Motor neuron (in vitro differentiated cells): ENCODE measurements at places on chromosomes 4 and X. TPM values are rescaled to one million over a fixed set of nuclear protein-coding genes. Genes with fewer than 3 reads are reported as not detected.

DNA sequence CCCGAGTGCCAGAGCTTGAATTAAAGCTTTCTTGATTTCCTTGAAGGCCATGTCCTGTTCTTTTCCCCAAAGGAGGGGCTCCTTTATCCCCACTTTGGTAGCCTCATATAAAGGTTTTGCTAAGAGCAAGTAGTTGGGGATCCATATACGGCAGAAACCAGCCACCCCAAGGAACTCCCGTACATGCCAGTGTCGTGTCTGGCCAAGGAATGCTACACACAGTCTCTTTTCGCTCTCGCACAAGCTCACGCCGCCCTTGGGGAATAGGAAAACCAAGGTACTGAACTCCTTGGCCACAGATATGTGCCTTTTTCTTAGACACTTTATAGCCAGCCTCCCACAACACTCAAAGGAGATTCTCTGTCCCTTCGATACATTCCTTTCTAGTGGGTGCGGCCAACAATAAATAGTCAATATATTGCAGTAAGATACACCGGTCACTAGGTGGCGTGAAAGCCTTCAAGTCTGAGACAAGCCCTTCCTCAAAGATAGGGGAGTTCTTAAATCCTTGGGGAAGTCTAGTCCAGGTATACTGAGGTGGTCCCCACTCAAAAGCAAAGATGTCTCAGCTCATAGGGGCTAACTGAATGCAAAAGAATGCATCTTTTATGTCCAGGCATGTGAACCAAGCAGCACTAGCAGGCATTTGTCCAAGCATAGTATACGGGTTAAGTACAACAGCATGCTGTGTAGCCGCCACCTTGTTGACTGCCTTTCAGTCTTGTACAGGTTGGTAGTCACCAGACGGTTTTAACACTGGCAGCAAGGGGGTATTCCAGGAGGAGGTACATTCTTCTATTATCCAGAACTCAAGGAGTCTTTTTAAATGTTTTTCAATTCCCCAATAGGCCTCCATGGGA lies 57.8 kb upstream of the XAGE1B start:
- peak; percentile 44 for ATAC-seq

GRCh38 chr4:106160560-106160959 lies 155.4 kb downstream of the TBCK start:
- ATAC-seq = no peak

Gene AMBN
- total RNA-seq = 0.18 and 0.27 TPM in 2 replicates

DNA sequence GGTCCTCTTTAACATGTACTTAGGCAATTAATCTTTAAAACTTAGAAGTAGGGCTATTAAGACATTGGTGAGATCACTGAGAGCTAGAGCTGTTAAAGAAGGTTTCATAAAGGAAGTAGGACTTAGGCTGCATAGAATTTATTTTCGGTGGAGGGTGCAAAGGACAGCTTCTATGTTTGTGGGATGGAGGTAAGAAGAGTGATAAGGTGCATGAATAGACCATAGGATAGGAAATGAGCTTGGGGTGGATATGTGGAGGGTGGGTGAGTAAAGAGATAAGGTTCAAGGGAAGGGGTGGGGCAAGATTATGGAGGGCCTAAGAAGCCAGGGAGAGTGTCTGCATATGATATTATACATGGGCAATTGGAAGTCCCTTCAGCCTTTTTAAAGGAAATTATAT lies 15.9 kb downstream of the RTL9 start:
- ATAC-seq = no peak

DNA sequence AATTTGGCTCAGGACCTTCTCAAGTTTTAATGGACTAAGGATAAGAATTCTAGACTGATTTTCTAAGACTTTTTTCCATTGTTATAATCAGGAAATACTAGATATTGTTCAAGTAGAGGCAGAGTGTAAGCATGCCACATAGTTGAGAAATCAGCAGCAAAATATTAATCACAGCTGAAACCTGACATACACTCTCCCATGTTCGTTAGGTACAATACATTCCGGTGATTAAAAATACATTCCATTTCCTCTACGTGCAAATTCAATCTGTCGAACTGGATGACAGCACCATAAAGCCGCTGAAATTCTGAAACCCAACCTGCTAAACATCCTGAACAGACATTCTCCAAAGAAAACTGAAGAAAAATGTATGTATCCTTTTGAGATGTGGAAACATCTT lies 587.6 kb upstream of the DIPK2B start:
- ATAC-seq = no peak

GRCh38 chr4:141587897-141588296 lies 48.5 kb upstream of the IL15 start:
- ATAC-seq = no peak

GRCh38 chr4:176270669-176271068 lies 1.6 kb upstream of the ASB5 start:
- ATAC-seq = peak; percentile 81

- ATAC-seq = no peak
Measured at GRCh38 chr4:5788144-5788543, 77.1 kb downstream of the EVC start.

DNA sequence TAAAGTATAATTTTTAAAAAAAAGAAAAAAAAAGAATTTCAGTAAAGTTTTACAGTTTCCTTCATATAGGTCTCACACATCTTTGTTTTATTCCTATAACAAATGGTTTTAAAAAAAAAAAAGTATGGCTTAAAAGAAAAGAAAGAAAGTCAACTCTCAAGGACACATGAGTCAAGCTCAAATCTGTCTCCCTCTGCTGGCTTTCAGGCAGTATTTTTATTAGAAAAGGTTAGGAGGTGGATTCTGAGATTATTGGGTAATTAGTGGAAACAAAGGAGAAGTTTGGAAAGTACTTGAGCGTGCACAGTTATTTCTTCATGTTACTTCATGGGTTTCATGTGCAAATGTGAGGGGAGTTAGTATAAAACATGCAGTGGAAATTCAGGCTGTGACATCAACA lies 36.6 kb upstream of the BTC start:
- ATAC-seq = no peak

DNA sequence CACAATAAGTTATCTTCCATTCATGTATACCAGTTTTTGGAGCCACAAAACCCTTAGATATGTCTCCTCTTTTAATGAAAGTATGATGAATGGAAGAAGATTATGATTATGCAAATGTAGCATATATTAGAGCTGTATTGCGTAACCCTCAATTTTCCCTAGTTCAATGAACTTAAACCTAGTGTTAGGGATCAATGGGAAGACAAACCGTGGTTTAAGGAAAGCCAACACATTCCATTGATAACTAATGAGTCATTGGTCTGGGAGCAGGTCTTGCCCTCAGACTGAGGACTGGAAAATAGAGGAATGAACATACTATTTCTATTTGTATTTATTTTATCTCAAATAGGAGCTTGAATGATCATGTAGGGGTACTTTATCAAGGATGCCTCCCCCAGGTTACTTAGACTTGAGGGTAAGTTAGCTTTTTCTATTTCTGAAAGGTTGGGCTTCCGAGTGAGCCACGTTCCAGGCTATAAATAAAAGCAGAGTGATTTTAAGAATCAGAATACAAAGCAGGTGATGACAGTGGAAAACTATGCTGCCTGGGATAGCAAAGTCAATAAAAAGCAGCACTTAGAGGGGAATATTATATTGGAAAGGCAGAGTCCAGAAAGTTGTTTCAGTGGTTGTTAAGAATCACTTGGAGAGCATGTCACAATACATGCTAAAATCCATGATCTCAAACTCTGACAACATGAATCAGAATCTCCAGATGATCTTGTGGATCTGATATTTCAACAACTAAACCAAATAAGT lies 356.0 kb downstream of the ADAM29 start:
- no peak for ATAC-seq

GRCh38 chrX:97849951-97850350 lies 966.2 kb downstream of the RPA4 start:
- no peak for ATAC-seq

DNA sequence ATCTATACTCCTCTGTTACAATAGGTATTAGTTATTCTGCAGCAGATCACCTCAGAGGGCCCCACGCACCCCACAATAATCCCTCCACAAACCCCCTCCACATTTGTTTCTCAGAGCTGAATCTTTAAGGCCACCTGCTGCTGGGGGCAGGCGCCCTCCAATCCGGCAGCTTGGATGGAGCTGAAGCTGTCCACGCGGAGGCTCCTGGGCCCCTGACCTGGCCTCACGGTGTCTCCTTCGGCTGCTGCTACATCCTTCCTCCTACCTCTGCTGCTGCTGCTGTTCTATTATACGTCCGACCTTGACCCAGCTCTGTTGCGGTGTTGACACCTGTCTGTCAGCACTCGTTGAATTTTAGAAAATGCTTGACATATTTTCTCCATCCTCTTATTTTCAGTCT lies 430.2 kb upstream of the ZFP42 start:
- no peak for ATAC-seq

GRCh38 chrX:153517946-153518834 lies 748 bp downstream of the ATP2B3 start:
- peak; percentile 58 for ATAC-seq

Gene SORCS2
- total RNA-seq = 2.9 and 3.6 TPM in 2 replicates

Gene SPRY1
- 6.8 and 7.1 TPM in 2 replicates for total RNA-seq

DNA sequence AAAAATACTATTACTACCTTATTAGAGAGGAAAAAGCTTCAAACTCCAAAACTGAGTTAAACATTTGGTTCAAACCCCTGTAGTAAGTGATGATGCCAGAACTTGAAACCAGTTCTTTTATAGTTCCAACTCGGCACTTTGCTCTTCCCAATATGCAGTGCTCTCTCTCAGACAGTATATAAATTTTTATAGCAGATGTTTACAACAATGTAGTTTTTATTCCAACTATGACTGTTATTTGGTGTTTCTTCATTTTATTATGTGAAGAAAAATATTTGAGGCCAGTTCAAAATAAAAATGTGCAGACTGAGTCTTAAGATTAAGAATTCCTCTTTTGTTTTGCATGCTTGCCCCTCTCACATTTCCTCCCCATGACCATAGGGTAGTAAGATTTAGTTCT lies 2.9 kb upstream of the PPP4R3C start:
- no peak for ATAC-seq

DNA sequence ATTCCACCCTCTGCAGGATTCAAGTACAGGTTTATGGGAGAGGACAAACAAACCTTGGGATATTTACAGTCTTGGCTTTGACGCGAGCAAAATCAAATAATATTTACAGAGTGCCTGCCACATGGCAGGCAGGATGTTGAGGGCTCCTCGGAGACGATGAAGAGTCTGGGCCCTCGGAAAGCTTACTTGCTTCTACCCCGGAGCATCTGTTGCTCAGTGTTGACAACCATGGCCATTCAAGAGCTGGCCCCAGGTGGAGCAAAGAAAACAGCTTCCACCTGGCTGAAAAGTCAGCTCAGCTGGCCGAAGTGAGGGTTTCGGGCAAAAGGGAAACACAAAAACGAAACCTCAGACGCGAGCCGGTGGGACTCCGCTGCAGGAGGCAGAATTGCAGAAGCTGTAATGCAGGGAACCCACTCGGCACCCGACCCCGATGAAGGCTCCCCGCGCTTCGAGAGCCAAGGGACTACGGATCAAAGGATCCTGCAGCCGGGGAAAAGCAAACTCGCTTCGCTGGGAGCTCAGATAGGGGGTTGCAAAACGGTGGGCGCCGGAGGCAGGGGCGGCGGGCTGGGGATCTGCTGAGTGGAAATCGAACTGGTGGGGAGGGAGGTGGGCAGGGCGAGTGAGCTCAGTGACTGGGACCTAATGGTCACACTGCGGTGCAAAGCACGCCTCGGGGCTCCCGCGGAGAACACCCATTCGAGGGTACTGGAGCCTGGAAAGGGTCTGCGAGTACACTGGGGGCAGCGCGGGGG lies 805 bp downstream of the ATP8A1 start:
- ATAC-seq = peak; percentile 37

GRCh38 chrX:40694802-40695201 lies 40.5 kb downstream of the MED14 start:
- ATAC-seq = no peak

- ATAC-seq = no peak
Measured at GRCh38 chr4:581753-582361, 5.8 kb upstream of the TMEM271 start.

GRCh38 chrX:19723427-19723826 lies 164.0 kb downstream of the SH3KBP1 start:
- ATAC-seq = peak; percentile 27

Gene FMR1
- 28.2 and 33.4 TPM in 2 replicates for total RNA-seq

DNA sequence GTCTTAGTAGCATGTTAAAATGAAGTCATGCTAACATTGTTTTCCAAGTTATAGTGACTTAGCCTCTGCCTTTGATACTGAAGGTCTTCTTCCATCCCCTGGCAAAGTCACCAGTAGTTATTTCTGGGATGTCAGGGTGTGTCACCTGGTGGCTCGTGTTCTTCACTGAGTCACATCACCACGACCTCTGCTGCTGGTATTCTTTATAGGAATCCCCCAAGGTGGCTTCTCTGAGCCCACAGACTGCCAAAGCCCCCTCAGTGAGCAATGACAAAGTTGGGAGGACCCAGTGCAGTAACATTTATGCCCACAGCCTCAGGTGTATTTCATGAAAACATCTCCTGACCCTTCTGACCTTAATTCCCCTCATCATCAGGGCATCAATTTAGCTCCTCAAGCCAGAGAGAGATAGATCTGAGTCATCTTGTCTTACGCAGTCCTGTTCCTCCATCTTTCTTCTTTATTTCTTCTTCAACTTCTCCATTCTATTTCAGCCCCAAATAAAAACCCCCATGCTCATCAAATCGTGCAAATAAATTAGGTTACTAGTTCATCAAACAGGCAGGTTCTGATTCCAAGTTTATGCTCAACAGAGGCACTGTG lies 29.3 kb upstream of the GPRIN3 start:
- ATAC-seq = no peak
